Activated CD4-positive, CD25-positive, alpha-beta regulatory T cell treated with anti-CD3 and anti-CD28 coated beads, Interleukin-2, amount 50 U/mL, for 16 hours (primary cell): ENCODE measurements at places on chromosomes 4 and X.

DNA sequence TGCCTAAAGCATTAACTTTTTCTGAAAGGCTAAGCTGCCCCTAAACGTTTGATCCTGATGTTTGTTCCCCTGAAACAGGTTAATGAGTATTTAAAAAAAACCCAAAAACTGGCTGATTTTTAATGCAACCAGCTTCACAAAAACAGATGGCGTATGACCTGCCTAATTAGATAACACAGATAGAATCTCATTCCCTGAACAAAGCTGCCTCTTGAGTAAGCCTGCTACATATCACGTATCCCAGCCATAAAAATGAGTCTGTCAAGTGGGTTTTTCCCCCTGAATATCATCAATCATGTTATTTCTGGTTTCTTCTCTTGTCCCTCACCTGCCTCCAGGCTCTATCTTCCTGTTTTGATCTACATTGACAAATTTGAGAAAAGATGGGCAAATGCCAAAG, 154.2 kb upstream of the FAM9B start:
- no peak for DNase-seq

DNA sequence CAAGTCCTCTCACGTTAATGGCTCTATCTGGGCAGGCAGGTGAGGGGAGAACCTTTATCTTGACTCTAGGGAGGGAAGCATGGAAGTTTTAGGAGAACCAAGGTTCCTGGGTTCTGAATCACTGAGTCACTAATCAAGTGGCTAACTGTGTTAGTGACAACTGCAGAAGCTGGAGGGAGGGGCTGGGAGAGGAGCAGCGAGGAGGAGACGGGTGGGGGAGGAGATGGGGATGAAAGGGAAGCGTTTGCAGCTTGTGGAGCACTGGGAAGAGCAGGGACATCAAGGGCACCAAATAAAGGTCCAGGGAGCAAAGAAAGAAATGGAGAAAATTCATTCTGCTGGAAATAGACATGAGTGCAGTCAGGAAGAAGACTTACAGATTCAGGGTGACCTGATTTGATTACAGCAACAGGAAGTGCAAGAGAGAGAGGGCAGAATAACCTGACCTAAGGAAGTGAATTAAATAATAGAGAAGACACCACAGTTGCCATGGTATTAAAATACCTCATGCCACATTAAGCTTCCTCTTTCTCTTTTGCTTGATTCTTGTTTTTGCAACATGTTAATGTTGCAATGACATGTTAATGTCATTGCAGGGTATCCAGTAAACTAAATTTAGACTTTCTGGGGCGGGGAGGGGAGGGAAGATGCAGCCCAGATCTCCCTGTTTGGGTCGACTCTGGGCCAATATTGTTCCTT, 4.5 kb upstream of the SETD7 start:
- DNase-seq: no peak

- no peak for DNase-seq
Measured at GRCh38 chr4:102569200-102569599, 68.0 kb downstream of the NFKB1 start.

GRCh38 chr4:61771056-61771455, 570.9 kb downstream of the ADGRL3 start:
- DNase-seq: no peak

GRCh38 chr4:114807357-114807756, 208.8 kb downstream of the UGT8 start:
- no peak for DNase-seq
